ENCODE measurements at places on chromosomes 5 and 9. TPM values are rescaled to one million over a fixed set of nuclear protein-coding genes. Genes with fewer than 3 reads are reported as not detected.
A peak's percentile ranks its signal among the peaks of the same experiment; 100 is the strongest.

ST8SIA4 gene
- 4.7 TPM for total RNA-seq

AGXT2 gene
- total RNA-seq: not detected

SCGB3A1 gene
- not detected for total RNA-seq

WDR31 gene
- total RNA-seq: 3.3 TPM

DNA sequence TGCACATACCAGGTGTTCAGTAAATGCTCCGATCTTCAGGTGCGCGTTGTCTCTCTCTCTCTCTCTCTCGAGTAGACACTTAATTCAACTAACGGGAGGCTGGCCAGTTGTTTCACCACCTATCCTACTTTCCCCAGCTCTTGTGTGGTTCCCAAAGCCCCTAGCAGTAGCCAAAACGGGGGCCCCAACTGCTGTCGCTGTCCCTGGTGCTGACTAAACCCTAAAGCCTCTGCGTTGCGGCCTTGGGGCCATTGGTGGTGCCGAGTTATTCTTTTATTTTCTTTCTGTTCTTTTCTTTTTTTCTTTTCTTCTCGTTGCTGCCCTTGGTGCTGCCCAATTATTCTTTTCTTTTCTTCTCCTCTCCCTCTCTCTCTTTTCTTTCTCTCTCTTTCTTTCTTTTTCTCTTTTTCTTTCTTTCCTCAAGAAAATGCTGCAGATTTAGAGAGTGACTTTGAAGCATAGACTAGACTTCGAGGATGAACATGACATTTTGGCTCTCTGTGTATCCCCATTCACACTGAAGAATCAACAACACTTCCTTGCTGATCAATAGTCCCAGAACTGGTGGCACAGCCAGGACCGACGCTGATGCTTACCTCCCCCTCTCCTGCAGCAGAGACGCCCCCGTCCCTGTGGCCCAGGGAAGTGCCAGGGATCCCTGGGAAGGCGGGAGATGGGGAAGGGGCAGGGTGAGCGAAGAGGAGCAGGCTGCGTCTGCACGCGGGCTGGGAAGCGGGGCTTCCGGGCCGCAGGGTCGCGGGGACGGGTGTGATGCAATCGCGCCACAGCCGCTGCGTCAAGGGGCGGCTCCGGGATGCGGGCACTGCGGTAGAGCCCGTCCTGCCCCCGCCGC, at the start of gene FBLL1:
Gene FBLL1 (plus strand): TSS at position 785 of the 853 bp plus-strand sequence. CDS start 200 bp downstream, outside the sequence.
- peak; percentile 46 for DNase-seq

GRCh38 chr5:107518616-107519015, 152.1 kb downstream of the EFNA5 start:
- no peak for DNase-seq

GRCh38 chr5:125914471-125914870, 508.7 kb upstream of the GRAMD2B start:
- no peak for DNase-seq

- no peak for DNase-seq
These were observed 294.3 kb upstream of the IRX1 start for GRCh38 chr5:3301306-3301705.

- DNase-seq: no peak
These were observed 7.8 kb downstream of the MED10 start for GRCh38 chr5:6370580-6370979.

DNA sequence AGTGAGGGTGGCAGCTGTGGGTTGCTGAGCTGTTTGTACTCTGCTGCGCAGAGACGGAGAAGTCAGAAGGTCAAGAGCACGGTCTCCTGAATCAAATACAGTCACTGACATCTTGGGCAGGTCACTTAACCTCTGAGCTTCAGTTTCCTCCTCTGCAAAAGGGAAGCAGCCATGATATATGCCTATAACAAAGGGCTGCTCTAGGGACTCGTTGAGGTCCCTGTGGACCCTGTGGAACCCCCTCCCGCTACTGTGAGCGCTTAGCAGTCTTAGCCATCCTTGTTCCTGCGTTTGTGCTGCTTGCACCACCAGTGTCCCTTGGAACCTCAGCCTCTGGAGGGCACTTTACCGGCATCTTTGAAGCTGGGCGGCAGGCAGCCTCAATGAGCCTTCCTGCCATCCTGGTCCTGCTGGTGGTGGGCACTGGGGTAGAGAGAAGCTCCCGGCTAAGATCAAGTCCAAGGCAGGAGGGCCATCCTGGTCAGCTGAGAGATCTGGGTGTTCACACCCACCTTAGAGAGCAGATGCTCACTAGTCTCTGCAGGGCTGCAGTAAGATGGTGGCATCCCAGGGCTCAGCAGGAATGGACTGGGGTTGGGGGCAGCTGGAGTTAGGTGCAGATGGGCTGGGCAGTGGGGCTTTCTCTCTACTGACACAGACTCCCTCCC, 8.7 kb downstream of the JADE2 start:
- DNase-seq: no peak

- peak; percentile 43 for DNase-seq
These were observed 265.5 kb upstream of the ADAMTSL1 start for GRCh38 chr9:18208166-18209059.

DNA sequence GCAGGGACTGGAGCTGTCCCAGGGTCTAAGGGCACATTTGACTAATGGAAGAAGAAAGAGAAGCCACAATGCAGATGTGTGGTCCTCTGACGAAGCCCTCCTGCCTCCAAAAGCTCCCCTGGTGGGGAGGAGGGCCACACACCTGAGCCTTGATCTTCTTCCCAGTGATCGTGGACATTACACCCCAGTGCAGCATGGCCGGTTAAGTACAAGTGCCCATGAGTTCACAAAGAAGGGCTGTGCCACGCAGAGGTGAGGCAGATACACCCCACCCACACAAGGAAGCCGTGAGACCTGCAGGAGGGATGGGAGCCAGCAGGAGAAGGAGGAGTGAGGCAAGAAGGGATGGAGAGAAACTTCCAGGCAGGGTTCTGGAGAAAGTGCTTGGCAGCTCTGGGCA, 199.0 kb upstream of the MVB12B start:
- no peak for DNase-seq

- no peak for DNase-seq
These were observed 6.9 kb downstream of the FAM163B start for GRCh38 chr9:133602277-133602676.
